Right kidney (tissue), 9 donors: ENCODE measurements at places on chromosomes 6 and 20.
A peak's percentile ranks its signal among the peaks of the same experiment; 100 is the strongest.

GRCh38 chr6:81063891-81064290 is 688.6 kb downstream of the TENT5A start:
- no peak for DNase-seq

GRCh38 chr6:29516108-29516507 is 28.4 kb upstream of the MAS1L start:
- DNase-seq, result no peak

GRCh38 chr6:122050242-122050755 is 349.2 kb upstream of the HSF2 start:
- DNase-seq, result no peak

- DNase-seq, result no peak
Observed at GRCh38 chr6:18165751-18166150, 10.5 kb downstream of the KDM1B start.

GRCh38 chr20:44908987-44909871 is 631 bp upstream of the PABPC1L start:
- DNase-seq, result peak; percentile 10

- DNase-seq, result no peak
Observed at GRCh38 chr20:34824452-34824805, 1.0 kb downstream of the NCOA6 start.

DNA sequence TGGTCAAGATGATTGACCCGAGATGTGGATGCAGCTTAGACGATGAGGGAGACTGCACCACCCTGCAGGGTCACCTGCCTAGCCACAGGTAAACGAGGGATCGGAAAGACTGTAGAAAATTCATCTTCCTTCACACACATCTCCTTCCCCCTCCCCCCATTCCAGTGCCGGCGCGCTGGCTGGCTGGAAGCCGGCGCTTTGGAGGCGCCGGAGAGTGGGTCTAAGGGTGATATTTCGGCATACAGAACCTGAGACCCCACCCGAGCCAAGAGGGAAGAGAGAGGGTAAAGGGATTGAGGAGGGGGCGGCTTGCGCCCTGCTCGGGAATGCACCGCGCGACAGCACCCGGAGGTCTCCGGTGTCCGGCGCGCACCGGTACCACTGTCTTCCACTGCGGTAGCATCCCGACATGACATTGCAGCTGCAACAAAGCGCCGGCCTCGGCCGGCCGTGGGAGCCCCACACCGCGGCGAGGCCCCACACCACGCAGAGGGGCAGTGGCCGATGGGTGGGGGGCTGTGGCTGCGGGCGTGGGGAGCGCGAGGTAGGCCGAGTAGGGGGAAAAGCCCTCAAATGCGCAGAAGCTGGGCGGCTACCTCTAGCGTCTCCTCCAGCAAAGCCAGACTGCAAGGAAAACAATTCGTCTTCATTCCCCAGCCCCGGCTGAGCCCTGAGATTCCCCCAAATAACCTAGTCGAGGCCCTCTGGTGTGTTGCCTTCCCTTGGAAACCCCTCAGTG is 984 bp downstream of the TNFRSF21 start:
- peak; percentile 88 for DNase-seq

GRCh38 chr20:46230801-46231282 is 77.5 kb downstream of the CDH22 start:
- DNase-seq, result peak; percentile 75

DNA sequence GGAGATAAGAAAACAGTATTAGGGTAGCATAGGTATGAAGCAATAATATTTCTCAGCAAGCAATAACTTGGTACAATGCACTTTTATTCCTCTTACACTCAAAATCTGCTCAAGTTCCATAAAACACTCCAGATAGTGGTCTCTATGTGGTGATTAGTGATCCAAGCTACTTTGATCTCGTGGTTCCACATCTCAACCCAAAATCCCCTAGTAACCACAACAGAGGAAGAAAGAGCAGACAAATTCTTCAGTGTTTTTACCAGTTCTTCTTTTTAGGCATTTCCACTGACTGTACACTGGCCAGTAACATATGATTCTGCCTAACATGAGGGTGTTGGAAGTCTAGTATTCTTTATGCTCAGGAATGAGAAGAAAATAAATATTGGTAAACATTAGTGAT is 309.0 kb upstream of the PTCHD4 start:
- no peak for DNase-seq

- no peak for DNase-seq
Observed at GRCh38 chr6:127912914-127913313, 12.1 kb upstream of the THEMIS start.

DNA sequence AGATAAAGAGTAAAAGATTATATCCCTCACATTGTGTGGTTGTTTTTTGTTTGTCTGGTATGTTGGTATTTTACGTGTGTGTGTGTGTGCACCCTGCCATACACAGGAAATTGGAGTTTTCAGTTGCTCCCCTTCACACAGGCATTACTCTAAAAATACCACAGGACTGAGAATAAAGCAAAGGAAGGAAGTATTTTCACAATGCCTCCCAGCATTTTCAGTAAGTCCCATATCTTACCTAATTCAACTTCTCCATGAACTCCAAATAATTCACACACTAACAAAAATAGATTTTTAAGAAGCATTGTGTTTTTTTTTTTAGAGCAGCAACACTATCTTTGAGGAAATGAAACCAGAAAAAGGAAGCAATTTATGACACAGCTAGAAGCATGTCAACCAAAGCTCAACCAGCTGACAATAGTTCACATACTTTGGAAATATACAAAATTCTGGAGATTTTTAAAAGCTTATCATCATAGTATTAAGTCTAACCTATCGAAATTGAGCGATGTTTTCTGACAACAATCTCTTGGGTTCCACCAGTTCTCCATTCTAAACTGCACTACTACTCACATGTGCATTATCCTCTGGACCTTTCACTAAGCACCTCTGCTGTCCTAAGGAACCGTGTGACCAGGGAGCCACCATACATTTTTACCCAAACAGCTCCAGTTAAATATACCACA is 2.1 kb downstream of the UBE2J1 start:
- DNase-seq, result no peak

GRCh38 chr6:24009319-24009718 is 116.7 kb upstream of the NRSN1 start:
- DNase-seq, result no peak

- DNase-seq, result no peak
Observed at GRCh38 chr6:167580619-167580911, 246.1 kb upstream of the AFDN start.

GRCh38 chr6:142683714-142684141 is 261.2 kb downstream of the HIVEP2 start:
- no peak for DNase-seq

DNA sequence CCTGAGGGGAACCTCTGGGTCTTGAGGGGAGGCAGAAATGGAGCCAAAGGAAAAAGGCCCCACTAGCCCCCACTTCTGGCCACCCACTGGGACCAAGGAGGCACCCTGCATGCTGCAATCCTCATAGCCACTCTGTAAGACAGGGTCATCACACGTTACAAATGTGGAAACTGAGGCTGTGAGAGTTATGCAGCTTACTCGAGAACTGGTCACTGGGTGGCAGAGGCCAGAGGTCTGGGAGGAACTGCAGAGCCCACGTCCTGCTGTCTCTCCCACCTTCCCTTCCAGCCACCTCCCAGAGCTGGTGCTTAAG is 18.1 kb downstream of the LEMD2 start:
- no peak for DNase-seq

GRCh38 chr6:35737413-35738211 is 780 bp downstream of the ARMC12 start:
- peak; percentile 64 for DNase-seq

GRCh38 chr6:44569931-44570385 is 182.5 kb downstream of the CDC5L start:
- no peak for DNase-seq

- no peak for DNase-seq
Observed at GRCh38 chr20:39839399-39840119, 849.5 kb downstream of the MAFB start.

DNA sequence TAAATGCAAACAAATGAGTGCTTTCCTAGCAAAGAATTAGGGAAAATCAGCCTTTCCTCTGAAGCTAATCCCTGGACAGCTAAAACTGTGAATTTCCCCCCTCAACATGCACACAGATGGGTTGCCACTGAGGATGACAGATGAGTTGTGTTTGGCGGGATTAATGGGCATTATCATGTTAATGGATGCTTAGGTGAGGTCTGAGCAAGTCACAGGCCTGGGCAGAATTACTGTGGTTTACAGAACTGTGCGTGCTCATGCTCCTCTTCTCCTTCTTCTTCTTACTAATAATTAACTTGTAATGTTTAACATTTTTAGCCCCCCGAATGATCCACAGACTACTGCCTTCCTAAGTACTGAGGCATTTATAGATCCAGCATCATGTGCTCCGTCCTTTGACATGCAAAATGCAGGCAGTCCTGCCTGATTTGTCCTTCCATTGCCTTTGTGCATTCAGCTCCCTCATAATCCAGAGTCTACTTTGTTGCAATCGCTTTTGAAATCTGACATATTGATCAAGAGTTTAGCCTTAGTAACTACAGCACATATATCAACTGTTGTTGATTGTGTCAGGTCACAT is 753.4 kb upstream of the MMS22L start:
- no peak for DNase-seq

GRCh38 chr6:1519597-1519996 is 90.1 kb upstream of the FOXC1 start:
- no peak for DNase-seq

GRCh38 chr20:8208226-8208625 is 76.2 kb downstream of the PLCB1 start:
- DNase-seq, result no peak

- no peak for DNase-seq
Observed at GRCh38 chr6:29619578-29620160, 13.3 kb downstream of the GABBR1 start.

DNA sequence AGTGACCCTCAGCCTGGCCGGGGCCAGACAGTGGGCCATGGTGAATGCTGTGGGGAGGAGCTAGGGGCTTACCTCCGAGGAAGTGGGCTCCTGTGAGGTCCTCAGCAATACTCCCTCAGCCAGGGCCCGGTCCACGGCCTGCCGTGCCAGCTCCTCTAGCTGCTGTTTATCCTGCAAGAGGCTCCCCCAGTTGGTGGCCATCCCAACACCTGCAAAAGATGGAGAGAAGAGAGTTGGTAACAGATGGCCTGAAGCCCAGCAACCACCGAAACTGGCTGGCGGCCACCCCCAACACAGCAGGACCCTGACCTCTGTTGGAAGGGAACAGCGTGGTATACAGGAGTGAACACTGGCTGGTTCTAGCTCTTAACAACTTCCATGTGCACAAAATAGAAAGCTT is 4.0 kb downstream of the GSS start:
- no peak for DNase-seq
